ENCODE measurements at places on chromosomes 5 and 9.

- no peak for DNase-seq
These were observed 63.9 kb downstream of the EPB41L4A start for GRCh38 chr5:112355058-112355685.

DNA sequence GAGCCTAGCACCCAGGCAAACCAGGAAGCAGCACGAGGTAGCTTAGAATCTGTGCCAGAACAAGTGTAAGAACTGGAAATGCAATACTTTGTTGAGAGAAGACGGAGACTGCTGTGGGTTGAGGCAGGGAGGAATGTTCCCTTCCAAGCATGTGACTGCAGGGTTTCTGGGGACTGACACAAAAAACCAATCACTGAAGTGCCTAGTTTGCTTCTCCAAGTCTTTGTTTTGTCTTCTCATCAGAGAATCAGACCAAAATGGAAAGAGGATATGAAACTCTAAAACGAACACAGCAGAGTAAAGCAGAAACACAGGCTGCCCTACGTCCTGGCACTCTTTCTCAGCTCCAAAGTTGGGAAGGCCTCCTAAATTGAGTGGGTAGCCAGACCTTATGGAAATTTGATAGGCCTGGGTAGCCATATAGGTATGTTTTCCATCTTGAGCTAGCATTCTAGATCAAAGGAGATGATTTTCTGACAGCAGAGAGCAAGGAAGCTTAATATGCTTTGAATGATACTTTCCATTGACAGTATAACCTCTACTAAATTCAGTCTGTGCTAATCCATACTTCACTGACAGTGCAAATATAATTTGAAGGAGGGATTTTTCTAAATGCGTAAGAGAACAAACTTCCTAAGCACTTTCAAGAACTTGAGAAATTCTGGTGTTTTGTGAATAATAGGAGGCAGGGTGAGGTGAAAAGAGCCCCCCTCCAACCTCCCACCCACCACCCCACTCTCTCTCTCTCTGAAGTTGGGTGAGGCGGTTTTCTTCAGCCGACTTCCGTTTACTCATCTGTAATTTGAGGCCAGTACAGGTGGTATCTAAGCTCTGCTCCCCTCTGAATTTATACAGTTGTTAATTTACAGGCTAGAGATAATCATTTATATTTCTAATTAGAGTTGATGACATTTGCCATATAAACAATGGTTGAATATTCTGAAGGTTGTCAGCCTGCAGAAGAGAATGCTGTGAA, 5.5 kb downstream of the ADRB2 start:
- peak; percentile 62 for DNase-seq

- no peak for DNase-seq
These were observed 15.3 kb downstream of the ASPN start for GRCh38 chr9:92467041-92467440.

DNA sequence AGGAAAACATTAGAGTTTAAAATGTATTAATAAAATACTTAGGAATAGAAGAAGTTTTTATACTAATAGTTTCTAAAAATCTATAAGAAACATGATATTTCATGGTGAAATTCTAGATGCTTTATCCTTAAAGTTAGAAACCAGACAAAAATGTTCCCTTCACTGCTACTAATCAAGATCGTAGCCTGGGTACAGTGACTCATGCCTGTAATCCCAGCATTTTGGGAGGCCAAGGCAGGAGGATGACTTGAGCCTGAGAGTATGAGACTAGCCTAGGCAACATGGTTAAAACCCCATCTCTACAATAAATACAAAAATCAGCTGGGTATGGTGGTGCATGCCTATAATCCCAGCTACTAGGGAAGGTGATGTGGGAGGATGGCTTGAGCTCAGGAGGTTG, 30.4 kb upstream of the KLF9 start:
- DNase-seq, result no peak

- DNase-seq, result no peak
These were observed 258.8 kb upstream of the NUDT12 start for GRCh38 chr5:103821361-103821760.

DNA sequence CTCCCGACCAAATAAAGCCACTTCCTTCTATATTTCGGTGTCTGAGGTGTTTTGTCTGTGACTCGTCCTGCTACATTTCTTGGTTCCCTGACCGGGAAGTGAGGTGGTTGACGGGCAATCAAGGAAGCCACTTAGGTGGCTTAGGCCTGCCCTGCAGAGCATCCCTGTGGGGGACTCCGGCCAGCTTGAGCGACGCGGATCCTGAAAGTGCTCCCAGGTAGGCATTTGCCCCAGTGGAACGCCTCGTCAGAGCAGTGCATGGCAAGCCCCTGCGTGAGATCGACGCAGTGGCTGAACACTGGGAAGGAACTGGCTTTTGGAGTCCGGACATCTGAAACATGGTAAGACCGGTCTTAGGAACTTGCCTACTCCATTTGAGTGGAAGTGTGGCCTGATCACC, 157.2 kb upstream of the COX7C start:
- DNase-seq, result no peak

DNA sequence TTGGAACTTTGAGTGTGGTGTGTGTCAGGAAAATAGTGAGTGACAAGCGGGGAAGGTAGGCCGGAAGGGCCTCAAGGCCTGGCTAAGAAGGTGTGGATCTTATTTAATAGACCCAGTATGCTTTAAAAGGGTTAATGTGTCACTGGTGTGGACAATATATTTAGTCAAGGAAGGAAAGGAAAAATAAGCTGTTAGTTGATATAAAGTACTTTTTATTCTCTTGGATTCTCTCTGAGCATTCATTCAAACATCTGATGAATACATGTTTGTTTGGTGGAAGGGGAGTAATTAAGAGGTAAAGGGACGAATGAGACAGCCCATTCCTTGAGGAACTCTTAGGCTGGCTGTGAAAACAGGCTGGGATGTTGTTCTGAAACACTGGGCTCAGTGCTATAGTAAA, 98.9 kb downstream of the MELK start:
- no peak for DNase-seq

DNA sequence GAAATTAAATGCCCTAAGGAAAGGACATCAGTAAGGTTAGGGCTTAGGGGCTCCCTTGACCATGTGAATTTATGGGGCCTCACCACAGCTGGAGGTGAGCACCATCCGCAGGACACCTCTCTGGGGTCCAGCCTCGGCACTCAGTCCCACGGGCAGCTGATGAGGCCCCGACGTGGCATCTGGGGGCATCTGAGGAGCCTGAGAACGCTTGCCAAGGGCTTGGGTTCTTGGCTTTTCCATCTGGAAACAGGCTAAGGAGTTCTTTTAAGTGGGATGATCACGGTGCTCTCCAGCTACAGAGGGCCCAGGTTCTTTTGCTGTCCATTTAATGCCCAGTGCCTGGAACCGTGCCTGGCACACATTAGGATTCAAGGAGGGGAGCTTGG, 3.6 kb downstream of the NKX2-5 start:
- no peak for DNase-seq

DNA sequence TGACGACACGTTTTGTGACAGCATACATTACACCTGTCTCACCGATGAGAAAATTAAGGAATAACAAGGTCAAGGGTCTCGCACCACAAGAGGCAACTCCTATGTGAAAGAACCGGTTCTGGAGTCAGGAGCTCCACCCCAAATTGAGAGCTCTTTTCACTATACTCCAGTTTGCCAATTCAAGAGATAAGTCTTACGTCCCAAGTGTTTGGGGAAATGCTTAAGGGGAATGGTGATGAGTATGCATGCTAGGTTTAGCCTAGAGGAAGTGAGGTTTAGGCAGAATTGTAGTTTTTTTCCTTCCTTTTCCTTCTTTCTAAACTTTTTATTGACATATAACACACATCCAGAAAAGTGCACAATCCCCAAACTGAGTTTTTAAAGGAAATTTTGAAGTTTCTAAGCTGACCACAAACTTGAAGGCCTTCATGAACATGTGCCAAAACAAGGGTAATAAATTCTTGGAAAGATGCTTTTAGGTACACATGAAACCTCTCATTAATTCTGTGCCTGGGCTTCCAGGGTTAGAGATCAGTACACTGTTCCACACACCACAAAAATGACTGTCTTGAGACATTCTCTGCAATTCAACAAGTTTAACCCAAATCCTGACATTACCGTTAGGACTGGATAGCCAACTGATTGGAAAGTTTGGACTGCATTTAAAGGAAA, 127.6 kb upstream of the SLC1A3 start:
- no peak for DNase-seq

DNA sequence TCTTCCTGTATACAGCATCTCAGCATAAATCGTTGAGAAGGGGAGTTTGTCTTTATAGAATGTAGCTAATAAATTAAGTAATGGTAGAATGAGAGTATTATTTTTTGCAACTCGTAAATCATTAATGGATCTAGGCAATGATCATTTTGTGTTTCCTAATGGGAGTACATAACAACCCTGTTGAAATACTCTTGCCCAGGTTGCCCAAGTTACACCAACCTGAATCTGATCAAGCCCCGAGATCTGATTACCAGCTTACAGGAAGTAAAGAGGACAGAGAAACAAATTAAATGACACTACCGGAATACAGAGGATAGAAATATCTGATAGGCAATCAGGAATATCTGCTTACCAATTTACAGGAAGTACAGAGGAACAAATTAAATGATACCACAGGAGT, 107.3 kb downstream of the AOPEP start:
- no peak for DNase-seq

GRCh38 chr5:87154191-87154590, 113.5 kb upstream of the RASA1 start:
- DNase-seq, result no peak

GRCh38 chr9:99030092-99030511, 74.8 kb upstream of the TGFBR1 start:
- no peak for DNase-seq

DNA sequence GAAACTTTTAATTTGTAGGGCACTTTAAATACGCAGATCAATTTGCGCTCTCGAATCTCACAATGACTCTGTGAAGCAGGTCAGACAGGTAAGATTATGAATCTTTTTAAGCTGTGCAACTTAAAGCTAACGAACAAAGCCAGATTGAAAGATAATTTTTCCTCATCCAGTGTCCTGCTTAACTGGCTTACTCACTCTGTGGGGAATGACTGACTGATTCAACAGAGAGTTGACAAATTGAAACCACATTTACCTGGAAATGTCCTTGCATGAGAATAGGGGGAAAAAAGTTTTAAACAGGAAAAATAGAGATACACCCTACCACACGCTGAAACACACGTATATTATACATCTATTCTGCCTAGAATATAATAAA, 187.9 kb downstream of the MAN2A1 start:
- DNase-seq, result no peak

GRCh38 chr5:79200573-79201183, 35.3 kb upstream of the JMY start:
- no peak for DNase-seq

DNA sequence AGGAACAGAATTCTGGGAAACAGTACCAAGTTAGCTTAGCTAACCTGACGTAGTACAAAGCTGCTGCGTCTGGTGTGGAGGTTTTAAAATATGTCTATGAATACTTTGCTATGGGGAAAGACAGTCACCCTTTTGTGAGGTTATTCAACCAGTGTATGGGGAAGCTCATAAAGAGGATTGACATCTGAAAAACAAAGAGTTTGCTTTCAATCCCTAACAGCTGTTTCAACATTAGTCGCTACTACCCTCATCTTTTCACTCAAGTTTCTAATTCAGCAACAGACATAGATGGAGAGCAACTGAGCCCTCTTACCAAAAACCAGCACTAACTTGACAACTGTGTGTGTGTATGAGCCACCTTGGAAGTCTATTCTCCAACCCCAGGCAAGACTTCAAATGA, 7.8 kb upstream of the MSANTD3 start:
- DNase-seq, result no peak

DNA sequence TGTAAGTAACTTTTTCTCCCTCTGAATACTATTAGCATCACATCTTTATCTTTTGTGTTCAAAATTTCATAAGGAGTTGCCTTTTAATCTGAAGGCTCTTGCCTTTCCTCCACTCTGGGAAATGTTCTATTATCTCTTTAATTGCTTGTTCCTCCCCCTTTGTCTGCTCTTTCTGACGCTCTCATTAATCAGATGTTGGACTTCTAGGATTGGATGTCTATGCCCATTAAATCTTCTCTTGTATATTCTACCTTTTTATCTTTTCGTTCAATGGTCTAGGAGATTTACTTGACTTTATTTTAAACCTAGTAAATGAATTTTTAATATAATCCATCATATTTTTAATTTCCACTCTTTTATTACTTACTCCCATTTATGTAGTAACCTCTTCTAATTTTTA, 76.7 kb downstream of the MARCHF3 start:
- DNase-seq, result no peak

DNA sequence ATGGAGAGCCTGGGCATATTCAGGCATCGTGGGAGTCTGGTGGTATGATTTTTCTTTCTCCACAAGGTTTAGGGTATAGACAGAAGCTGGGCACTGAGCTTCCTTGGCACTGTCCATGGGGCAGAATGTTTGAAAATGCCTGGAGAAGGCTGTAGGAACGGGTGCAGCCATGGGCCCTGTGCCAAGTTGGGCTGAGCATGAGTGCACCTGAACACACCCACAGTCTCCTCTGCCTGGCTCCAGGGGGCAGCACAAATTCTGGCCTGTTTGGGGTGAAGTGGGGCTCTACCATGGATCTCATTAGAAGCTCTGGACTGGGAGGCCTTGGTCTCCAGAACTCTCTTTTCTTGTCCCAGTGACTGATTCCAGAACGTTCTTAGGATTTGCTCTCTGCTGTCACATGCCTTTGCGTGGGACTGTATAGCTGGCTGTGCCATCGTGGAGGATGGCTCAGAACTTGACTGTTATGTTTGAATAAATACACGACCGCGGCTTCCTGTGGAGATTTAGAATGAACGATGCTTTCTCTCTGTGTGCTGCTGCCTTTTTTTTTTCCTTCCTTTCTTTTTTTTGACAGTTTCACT, 229.8 kb downstream of the FANCC start:
- no peak for DNase-seq

GRCh38 chr5:110017854-110018253, 328.1 kb downstream of the MAN2A1 start:
- DNase-seq, result no peak

- DNase-seq, result no peak
These were observed 60.4 kb downstream of the GHR start for GRCh38 chr5:42483472-42484154.

DNA sequence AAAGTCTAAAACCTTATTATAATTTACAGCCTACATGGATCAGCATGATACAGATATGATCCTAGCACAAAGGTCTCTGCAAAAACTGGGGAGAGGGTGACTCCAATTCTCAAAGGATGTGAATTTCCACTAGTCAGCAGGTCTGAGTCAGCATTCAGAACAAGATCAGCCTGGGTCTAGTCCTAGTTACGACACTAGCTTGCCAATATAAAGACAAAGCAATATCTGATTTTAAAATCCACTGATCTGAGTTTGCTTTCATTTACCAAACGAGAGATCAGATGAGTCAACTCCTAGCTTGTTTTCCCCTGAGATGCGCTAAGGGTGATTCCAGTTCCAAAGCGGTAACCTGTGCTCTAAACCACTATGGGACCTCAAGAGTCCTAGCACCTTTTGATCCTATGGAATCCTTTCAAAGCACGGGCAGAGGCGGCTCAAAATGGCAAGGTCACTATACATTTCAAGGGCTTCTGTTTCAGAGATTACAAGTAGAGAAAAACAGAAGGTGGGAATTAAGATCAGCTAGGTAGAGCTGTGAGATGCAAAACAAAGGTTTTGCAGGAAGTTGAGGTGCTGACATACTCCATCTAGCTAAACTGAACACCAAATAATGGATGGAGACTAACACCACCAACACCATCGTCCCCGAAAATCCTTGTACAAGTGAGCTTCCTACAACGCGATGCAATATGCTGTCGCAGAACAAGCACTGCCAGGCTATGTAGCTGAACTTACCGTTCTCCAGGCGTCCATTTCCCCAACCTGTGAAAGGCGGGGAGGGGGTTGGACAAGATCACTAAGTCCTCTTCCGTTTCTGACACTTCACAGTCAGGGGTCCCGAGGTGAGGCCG, 906 bp downstream of the SLC25A51 start:
- DNase-seq, result peak; percentile 16

- no peak for DNase-seq
These were observed 304.8 kb upstream of the TLE4 start for GRCh38 chr9:79266986-79267385.

All from GM12864 (cell line).